ENCODE measurements at places on chromosomes 11 and 22.

DNA sequence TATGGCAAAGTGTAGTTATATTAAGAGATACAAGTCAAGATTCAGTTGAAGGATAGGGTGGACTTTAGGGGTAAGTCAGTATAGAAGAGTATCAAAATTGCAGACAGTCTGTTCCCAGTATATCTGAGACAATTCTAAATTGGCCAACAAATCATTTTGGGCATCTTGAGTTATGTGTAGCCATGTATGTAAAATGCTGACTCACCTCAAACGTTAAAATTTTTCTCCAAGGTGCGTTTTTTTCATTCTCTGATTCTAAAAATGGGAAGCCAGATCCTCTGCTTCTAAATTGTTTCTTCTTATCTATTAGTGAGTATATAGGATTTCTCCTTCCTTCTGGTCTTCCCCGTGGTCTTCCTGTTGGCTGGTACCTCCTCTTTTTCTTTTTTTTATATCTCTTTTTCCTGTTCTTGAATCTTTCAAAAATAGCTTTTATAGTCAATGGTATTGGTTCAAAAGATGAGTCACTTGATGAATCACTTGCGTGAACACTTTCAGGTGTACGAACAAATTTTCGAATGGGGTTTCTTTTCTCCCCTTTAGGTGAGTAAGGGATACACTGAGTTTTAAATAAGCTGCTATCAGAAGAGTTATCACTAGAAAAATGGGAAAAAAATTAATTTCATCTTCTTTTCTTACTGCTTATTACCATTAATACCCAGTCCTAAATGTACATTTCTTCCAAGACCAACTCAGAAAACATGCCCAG, 3.2 kb downstream of the TAF1D start:
- no peak for DNase-seq

- DNase-seq = no peak
Measured at GRCh38 chr11:27991736-27992135, 116.2 kb downstream of the KIF18A start.

- DNase-seq = no peak
Measured at GRCh38 chr22:17633217-17633997, 4.9 kb upstream of the ATP6V1E1 start.

DNA sequence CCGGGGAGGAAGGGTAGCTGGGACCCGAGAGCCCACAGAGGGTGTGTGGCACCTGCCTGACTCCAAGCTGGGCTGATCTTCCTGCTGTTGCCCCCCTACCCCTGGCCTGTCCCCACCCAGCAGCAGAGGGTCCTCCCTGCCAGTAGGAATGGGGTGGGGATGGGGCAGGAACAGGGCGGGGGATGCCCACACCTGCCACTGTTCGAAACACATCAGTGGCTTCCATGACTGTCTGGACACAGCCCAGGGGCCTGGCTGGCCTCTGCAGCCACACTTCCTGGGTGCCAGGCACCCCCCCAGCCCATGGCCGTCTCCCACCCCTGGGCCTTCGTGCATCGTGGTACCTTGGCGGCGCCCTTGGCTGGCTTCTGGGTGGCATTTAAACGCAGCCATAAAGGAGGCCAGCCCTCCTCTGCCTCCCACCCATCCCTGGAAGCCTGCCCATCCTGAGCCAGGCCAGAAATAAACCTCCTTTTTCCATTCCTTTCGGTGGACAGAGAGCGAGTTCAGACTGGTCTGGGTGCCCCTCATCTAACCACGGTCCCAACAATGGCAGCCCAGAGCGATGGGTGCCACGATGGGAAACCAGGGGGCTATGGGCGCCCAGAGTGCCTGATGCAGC, 745 bp upstream of the SHISAL1 start:
- DNase-seq = no peak

DNA sequence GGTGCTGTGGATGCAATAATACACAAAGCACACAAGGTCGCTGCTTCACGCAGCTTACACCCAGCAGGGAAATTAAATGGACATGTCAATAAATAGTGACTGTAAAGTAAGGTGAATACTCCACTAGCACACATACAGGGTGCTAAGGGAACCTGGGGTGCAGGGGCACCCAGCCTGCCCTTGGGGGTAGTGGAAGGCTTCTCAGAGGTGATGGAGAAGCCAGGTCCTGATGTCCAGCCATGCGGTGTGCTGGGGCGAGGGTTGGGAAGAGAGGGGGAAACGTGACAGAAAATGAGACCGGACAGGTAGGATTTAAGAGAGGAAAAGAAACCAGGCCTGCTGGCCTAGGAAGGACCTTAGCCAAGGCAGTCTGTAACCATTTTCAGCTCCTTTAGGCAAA, 200.5 kb downstream of the GRIK4 start:
- no peak for DNase-seq

DNA sequence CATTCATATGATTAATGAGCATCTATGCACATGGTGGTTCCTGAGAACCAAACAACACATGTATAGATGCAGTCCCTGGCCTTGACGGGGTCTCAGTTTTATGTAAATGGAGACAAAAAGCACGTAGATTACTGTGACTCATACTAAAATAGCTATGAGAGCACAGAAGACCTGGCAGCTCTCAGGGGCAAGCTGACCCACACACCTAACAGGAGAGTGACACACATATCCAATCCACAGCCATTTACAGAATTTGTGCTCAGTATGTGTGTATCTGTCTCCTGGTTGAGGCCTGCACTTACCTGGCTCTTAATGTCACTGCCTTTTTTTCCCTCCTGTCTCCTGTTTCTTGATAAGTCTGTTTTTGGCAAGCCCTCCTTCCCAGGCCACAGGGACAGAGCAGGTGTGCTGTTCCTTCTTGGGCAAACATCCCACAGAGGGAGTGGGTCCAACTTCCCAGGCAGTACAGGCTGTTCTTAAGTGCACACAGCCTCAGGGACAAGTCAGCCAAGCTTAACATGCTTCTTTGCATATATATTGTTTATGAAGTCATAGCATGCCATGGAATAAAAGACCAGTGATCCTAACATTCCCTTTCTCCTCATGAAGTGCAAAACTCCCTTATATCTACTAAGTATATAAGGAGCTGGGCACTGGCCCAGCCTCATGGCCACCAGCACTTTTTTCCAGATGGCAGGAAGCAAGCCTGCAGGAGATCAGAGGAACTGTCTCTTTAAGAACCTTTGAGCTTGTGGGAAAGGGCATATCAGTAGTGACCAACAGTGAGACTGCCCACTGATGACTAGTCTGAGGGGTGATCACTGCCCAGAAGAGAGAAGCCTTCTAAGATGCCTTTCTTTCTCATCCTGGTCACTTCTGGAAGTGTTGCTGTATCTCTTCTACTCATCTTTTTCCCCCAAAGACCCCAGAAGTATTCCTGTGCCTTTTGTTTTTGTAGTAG, 124.7 kb upstream of the CCDC90B start:
- DNase-seq = no peak
